ENCODE measurements at places on chromosomes 1 and 21.

DNA sequence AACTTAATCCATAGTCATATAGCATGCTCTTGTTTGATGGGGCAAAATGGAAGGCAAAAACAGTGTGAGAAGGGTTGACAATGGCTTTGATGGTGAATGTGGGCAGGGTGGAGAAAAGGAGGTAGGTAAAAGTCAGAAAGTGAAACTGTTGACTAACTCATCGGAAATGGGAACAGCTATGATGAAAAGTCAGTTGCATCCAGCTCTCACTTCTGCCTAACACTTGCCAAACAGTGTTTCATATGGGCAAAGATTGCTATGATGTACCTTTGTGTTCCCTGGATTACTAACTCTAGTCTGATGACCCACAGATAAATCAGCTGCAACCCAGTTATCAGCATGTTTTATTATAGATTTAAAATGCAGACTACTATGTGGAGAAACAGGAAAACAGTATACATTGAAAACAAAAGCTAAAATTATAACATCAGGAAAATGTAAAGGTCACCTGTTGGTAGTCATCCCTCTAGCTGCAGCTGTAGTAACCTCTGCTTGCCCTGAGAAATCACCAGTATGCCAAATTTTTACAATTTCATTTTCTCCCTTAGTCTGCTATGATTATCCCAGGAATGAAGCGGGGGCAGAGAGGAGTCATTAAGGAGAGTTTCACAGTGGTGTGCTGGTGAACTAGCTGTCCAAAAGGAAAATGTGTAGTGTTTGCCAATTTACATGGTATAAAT is 11.7 kb downstream of the TNFSF18 start:
- no peak for DNase-seq

- no peak for DNase-seq
These were observed 1.9 kb downstream of the MANEAL start for GRCh38 chr1:37795340-37796125.

DNA sequence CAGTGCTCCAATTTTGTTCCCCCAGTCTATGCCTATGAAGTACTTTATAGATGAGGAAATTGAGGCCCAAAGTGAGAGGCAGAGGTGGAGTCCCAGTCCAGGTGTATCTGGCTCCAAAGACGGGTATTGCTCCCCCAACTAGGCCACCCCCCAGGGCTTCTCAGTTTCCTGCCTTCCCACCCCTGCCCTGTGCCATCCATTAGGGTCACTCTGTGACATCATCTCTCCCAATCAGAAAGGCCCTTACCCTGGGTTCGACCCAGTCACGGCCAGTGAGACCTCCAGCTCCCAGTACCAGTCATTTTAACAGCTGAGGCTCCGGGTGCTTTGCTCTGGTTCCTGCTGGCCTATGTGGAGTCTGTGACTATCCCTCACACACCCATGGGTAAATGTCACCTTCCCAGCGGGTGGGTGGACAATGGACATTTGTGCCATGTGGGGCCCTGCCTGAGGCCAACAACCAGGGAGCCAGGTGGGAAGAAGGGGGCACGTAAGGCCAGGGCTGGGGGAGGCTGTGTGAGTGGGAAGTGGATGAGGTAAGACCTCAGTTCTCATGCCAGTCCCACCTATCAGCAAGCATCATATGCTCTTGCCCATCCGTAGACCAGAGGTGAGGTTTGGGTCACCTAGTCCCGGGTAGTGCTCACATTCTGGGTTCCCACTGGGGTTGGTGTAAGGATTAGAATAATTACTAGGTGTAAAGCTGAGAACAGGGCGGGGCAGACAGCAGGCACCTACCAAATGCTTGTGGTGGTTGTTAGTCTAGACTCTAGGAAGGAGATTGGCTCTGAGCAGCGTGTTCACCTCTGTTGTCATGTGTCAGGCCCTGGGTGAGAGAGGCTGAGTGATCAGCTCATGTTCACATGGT is 685.9 kb downstream of the MATN1 start:
- DNase-seq = no peak

GRCh38 chr1:25148673-25149300 is 83.5 kb downstream of the SYF2 start:
- DNase-seq = no peak

Measured in T1000 (cell line).